Posterior vena cava (tissue), 2 donors: ENCODE measurements at places on chromosomes 4 and X. TPM values are rescaled to one million over a fixed set of nuclear protein-coding genes. Genes with fewer than 3 reads are reported as not detected.

The MAOA gene
- total RNA-seq, result 90.5 TPM

- peak; percentile 78 for DNase-seq
Measured at GRCh38 chrX:346034-346813, 27.6 kb upstream of the GTPBP6 start.

DNA sequence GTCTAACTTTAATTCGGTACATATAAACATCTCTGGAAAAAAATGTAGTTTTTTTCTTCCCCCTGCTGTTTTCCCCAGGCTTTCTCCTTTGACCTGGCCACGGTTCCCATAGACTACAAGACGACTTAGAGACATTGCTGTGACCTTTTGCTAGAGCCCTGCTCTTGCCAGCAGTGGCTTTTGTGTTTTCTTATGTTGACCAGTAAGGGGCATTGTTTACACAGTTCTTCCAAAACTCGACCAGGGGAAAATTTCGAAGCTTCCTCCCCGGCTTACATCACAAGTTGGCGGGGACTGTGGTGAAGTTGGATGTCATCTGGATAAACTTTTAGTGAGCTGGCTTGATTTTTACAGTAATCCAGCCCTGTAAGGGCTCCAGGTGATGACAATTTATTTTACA is 9.3 kb downstream of the CCDC160 start:
- no peak for DNase-seq

The YIPF6 gene
- total RNA-seq, result 41.2 TPM

- DNase-seq, result no peak
Measured at GRCh38 chrX:124497386-124497785, 151.0 kb downstream of the SH2D1A start.

DNA sequence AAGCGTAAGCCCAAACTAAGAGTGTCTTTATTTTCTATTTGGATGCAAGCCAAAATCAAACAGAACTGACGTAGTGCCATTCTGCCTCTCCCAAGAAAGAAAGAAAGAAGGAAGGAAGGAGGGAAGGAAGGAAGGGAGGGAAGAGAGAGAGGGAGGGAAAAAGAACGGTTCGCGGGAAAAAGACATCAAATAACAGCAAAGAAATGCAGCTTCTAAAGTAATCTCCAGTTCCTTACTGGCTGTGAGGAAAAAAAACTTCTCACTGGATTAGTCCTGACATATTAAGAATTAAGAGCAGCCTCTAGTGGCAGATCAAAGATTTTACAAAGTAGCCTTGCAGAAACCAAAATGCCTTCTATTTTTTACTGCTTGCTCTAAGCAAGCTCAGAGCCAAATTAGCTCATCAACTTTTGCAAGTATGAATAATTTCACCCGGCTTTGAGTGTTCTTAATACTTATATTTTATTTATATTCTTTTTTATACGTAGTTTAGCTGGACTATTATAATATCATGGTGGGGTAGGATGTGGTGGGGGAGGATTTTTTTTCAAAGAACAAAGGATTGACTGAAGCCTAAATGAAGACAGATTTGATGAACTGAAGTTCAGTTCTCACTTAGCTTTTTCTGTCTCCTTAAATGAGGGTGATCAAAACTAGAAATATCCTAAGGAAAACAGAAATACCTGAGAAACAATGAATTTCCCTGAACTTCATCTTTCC is 36.6 kb downstream of the PITX2 start:
- DNase-seq, result no peak

The ASMT gene
- total RNA-seq, result 0.97 TPM

DNA sequence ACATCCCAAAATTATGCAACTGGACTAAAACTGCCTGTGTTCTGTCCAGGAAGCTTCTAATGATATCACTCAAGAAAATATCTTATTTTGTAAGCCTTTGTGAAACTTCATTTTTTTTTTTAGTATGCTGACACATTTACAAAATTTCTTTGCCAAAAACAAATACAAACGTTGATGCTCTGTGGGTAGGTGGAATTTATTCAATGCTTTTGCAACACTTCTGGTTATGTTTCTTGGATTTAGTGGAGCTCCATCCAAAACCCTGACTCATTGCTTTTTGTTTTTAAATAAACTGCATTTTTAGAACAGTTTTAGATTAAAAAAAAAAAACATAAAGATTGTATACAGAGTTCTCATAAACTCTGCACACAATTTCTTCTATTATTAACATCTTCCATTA is 250.9 kb upstream of the MAOA start:
- no peak for DNase-seq

- no peak for DNase-seq
Measured at GRCh38 chrX:1803741-1804140, 188.9 kb downstream of the ASMT start.

DNA sequence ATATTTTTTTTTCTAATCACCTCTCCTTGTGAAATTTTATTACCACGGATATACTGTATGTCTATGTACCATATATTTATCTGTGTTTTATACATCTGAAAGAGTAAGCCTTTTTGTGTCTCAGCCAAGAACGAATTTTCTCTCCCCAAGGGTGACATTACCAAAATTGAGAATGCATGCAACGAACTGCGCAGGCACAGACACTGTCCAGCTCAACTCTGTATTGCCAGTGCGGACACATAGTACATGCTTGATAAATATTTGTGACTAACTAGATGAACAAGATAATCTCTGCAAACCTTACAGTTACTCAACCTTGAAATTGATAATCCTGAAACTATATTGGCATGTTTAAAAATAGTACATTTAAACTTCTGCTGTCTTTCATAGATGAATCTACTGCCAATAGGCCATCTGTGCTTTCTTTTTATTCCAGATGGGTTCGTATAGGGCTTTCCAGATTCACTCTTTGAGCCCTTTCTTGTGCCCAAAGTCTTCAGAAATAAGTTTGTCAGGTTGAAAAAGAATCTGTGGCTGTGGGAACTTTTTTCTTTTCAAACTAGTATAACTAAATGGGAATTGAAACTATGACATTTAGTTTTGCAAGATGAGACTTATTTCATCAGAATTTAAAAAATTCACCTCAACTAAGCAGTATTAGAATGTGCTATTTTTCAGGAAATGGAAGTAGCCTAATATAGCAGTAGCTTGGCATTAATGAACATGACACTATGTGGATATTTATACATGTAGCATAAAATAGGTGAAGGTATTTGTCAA is 38.9 kb downstream of the DTHD1 start:
- DNase-seq, result no peak

GRCh38 chr4:84751707-84752106 is 168.8 kb downstream of the CDS1 start:
- DNase-seq, result no peak

GRCh38 chrX:115561605-115562479 is 868 bp downstream of the PLS3 start:
- DNase-seq, result no peak

The TMPRSS11A gene
- total RNA-seq, result not detected

The SPP1 gene
- total RNA-seq, result 179 TPM

- no peak for DNase-seq
Measured at GRCh38 chrX:69136546-69137331, 28.5 kb downstream of the PJA1 start.

DNA sequence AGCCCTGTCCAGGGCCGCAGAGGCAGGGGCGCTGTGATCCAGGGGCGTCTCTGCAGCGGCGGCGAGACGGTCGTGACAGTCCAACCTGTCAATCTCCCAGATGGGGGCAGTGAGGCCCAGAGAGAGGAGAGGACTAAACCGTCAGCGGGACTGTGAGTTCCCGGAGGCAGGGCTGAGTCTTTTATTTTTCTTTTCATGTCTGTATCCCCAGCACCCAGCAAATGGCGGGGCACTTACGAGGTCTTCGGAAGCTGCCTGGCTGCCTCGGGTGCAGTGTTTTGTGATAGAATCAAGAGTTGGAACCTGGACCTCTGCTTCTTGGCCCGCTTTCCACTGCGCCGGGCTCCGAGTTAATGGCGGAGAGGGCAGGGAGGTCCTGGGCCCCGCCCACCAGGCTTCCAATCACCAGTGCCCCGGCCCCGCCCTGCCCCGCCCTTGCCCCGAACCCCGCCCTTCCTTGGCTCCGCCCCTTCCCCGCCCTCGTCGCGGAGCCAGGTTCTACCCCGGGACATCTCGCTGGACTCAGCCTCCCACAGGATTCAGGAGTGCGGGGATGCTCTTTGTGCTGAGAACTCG is 35.3 kb upstream of the GRPEL1 start:
- DNase-seq, result peak; percentile 96

DNA sequence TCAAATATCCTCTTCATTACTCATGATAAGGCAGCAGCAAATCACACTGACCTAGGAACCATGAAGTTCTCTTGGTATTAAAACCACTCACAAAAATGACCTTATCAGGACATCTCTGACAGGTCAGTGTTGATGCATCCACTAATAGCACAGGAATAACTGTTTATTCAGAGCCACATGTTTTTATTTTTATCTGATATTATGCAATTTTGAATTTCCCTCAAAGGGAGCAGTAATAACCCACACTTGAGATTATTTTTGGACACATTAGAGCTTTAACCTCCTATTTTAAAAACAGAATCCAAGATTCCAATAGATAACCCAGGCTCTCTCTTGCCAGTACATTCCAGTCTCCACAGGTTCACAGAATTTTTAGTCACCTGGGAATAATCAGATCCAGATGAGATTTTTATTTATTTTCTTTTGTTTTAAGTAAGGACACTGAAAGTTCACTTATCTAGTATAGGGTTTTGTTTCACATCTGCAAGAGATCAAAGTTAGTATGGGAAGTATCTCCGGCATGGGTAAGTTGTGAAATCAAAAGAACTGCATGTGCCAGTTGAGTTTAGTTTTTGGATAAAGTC is 36.3 kb upstream of the MYOZ2 start:
- no peak for DNase-seq

DNA sequence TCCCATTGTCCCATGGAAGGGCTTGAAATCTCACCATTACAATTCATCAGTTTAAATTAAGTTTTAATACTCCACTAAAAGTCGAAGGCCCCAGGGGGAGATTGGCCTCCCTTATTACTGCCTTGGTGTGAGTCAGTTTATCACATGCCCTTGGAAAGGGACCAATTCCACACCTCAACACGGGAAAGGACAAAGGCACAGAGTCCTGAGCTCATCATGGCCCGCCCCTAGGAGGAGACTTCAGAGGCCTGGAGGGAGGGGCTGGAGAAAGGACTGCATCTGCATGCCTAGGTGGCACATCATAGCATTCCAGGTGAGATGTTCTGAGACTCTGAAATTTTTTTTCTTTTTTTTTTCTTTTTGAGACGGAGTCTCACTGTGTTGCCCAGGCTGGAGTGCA is 2.8 kb upstream of the SEL1L3 start:
- no peak for DNase-seq

DNA sequence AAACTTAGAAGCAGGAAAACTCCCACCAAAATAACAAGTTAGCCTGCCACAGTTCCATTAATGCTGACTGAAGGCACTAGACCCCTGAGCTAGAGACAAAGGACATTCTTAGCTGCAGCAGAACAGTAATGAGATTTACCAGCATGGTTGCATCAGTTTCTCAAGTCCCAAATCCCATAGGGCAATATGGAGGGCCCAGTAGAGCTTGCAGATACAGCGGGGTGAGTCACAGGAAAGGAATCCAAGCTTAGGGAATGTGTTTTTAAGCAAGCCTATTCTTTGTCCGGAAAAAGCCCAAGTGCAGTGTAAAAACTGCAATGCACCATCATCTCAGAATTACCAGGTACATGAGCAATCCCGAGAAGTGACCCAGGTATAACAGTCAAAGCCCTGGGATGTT is 51.3 kb upstream of the EXOC1L start:
- no peak for DNase-seq

DNA sequence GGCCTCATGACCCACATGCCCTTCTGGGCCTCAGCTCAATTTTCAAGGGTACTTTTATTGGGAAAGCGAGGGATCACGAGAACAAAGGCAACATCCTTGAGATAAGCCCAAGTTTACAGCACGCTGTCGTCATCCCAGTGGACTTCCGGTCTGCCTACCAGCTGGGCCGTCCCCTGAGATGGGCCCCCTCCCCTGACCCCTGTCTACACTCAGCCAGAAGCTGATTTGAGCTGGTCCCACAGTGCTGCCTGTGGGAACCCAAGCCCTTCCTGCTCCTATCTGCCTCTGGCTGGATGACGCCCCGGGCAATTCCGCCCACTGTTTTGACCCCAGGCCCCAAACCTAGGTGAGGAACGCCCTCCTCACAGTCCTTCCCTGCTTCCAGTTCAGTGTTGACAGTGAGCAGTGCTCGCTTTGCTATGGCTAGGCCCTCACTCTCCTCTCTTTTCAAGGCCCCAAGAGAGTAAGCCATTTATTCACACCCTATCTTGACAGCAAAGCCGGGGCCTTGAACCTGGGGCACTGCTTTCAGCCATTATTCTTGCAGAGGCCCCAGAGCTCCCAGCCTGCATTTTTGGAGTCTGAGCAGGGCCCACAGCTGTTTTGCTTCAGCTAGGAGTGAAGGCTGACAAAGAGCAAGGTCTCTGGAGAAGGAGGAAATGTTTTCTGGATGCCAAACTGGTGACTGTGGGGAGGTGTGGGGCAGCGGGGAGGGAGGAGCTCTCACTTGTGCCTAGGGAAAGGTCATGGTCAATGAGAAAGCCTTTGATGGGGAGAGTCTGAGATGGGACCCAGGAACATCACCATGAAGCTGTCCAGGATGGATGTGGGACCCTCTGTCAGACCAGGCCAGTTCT is 164.6 kb upstream of the BCOR start:
- no peak for DNase-seq

The GC gene
- total RNA-seq, result 0.56 TPM

The PPP1R3F gene
- 5.2 TPM for total RNA-seq

- no peak for DNase-seq
Measured at GRCh38 chrX:50941638-50942037, 31.1 kb downstream of the BMP15 start.

GRCh38 chr4:7206385-7206784 is 14.0 kb downstream of the SORCS2 start:
- DNase-seq, result peak; percentile 90

The IL2RG gene
- 2.6 TPM for total RNA-seq

The PGM2 gene
- total RNA-seq, result 20.3 TPM

DNA sequence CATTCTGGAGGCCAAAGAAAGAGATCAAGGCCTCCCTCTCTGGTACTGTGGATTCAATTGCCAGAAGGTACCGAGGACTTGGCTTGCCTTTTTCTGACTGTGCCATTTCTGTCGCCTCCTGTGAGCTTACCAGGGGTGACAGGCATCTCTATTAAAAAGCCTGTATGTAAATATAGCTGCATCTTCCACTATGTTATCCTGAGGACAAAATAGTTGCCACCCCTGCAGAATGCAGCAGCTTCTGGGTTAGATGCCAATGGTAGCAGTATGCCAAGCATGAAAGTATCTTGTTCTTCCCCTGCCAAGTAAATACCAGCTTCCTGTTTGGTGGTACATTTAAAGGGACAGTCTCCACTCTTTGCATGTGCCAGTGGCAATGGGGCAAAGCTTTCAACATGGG is 10.7 kb downstream of the TRPC5OS start:
- DNase-seq, result no peak

DNA sequence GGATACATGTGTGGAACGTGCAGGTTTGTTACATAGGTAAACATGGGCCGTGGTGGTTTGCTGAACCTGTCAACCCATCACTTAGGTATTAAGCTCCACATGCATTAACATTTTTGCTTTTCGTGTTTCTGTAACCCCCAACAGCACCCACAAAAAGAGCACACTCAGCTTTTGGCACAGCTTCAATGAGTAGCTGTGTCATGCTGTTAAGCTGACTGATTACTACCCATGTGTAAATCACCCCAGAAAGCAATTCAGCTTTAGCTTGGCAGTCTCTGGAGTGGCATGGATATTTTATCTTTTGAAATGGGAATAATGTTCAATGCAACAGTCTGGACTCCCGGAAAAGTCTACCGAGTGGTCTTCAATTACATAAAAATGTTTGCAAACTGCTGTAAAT is 734.3 kb downstream of the STIM2 start:
- no peak for DNase-seq

- DNase-seq, result no peak
Measured at GRCh38 chrX:51420610-51421009, 75.8 kb downstream of the NUDT11 start.
